Dermis microvascular lymphatic vessel endothelial cell (primary cell): ENCODE measurements at places on chromosomes 13 and 19.

GRCh38 chr13:21109168-21109567 is 47.8 kb upstream of the LATS2 start:
- no peak for DNase-seq

- DNase-seq: no peak
Observed at GRCh38 chr19:41427647-41428480, 690 bp upstream of the B3GNT8 start.

DNA sequence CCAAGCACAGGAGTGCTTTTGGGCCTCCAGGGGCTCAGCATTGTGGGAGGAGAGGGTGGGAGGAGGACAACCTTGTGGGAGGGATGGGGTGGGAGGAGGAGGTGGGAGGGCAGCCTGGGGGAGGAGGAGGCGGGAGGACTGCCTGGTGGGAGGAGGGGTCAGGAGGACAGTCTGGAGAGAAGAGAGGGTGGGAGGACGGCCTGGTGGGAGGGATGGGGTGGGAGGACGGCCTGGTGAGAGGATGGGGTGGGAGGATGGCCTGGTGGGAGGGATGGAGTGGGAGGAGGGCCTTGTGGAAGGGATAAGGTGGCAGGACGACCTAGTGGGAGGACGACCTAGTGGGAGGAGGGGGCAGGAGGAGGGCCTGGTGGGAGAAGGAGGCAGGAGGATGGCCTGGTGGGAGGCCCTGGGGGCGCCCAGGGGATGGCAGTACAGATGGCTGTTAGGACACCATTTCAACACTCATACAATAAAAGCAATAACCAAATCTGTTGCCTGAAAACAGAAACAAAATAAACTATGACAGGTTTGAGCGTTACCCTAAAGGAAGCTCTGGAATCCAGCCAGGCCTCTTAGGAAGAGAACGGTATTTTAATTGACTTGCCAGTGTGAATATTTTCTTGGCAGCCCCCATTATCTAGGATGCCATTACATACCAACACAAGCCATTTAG is 63.7 kb downstream of the CRYL1 start:
- DNase-seq: peak; percentile 72

- DNase-seq: no peak
Observed at GRCh38 chr13:94646904-94647303, 45.2 kb downstream of the GPR180 start.

GRCh38 chr19:13299838-13300237 is 149.6 kb downstream of the IER2 start:
- DNase-seq: no peak

DNA sequence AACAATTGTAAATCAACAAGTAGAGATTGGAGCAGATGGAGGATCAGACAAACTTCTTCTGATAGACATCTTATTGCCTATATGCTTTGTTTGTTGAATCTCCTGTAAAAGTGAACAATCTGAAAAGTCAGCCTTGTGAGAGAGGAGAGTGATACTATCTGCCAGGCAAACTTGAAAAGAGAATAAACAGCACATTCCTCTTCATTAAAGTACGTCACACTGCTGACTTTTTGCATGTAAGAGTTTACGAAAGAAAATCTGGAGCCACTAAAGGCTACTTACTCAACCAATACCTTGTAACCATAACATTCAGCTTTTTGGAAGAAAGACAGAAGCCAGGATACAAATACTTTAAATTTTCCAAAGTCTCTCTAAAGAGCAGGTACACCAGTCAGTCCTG is 42.5 kb downstream of the EDNRB start:
- DNase-seq: no peak

- no peak for DNase-seq
Observed at GRCh38 chr13:80386002-80386401, 45.1 kb upstream of the SPRY2 start.

- peak; percentile 96 for DNase-seq
Observed at GRCh38 chr19:1102407-1103131, 1.2 kb upstream of the GPX4 start.

GRCh38 chr13:105961438-105961837 is 574.0 kb downstream of the EFNB2 start:
- DNase-seq: peak; percentile 6

GRCh38 chr19:48511800-48512503 is at the start of gene LMTK3:
LMTK3 (minus strand) TSS chr19:48511835; CDS start chr19:48511576, 259 bp downstream.
- DNase-seq: no peak

DNA sequence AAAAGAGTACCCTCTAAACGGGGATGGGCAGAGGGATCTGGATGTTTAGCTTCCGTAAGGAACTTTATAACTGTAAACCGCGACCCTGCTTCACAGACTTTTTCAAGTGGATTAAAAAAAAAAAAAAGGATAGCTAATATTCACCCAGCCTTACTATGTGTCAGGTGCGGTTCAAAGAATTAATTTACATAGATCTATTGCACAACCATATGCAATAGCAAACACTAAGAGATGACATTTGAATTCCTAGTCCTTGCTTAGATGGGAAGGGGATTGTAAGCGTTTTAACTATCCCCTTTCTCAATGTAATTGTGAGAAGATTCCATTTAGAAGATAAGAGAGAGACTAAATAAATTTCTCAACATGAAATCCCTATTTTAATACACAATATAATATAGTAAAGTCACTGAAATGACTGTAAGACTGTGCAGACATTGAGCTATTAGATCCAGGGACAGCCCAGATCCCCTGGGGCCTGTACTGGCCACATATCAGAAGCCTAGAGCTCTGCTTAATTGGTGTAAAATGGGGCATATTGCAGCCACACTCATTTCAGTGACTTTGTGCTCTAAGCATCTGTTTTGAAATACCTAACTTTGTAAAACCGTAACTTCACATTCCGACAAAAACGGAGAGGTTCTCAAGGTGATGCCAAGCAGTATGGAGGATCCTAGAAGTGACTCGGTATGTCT is 13.6 kb downstream of the LATS2 start:
- no peak for DNase-seq

DNA sequence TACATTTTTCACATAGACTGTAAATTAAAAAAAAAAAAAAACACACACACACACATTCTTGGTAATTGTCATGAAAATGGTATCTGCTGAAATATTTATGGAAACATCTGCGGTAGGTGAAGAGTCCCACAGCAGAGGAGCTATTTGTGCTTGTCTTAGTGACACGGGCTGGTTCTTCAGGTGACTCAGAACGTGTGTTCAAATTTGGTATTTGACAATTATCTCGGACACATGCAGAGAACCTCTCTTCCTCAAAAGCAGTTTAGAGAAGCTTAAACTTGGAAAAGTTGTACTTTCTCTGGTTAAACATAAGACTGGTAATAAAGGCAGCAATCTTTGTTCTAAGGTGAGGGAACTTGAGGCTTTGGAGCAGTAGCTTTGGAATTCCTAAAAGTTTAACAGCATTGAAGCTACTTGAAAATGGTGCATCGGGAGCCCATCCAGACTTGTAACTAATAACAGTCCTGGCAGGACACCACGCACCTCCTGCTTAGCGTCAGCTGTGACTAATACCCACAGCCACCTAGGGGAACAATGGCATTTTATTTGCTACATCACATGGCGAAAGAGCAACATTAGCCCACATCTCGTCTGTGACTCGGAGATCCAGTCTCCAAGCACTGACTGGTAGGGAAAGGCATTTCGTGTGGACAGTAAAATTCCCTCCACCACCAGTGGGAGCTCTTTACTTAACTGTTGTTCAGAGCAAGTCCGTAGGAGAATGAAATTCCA is 1505.1 kb upstream of the SLC10A2 start:
- peak; percentile 68 for DNase-seq

DNA sequence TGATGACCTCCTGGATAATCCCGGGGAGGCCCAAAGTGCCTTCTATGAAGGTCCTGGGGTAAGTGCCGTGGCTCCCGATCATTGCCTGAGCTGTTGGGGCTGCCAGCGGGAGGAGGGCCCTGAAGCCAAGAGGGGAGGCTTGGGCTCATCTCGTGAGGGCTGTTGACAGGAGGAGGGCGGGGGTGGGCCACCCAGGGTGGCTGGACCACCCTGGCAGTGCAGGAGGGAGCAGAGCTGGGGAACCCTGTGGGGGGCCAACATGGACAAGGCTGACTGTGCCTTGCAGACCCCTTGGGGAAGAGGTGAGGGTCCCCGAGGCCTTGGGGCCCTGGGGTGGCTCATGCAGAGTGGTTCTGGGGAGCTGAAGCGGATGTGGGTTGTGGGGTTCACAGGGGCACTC is 37.4 kb upstream of the EHD2 start:
- no peak for DNase-seq

GRCh38 chr13:109100705-109101304 is 471.4 kb downstream of the MYO16 start:
- DNase-seq: no peak

GRCh38 chr19:15187026-15188007 is 13.5 kb downstream of the NOTCH3 start:
- DNase-seq: no peak

DNA sequence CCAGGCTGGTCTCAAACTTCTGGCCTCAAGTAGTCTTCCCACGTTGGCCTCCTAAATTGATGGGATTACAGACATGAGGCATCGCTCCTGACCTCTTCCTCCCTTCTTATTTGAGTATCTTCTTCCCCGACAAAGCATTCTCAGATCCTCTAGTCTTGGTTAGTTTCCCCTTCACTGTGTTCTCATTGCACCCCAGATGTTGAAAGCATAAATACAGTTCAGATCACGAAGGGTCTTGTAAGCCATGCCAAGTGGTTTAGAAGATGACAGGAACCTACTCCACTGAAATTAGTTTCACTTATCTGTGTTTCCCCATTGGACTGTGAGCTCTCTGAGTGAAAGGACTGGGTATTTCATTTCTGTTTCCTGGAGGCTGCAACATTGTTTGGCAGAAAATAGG is 100.7 kb downstream of the DGKH start:
- no peak for DNase-seq

DNA sequence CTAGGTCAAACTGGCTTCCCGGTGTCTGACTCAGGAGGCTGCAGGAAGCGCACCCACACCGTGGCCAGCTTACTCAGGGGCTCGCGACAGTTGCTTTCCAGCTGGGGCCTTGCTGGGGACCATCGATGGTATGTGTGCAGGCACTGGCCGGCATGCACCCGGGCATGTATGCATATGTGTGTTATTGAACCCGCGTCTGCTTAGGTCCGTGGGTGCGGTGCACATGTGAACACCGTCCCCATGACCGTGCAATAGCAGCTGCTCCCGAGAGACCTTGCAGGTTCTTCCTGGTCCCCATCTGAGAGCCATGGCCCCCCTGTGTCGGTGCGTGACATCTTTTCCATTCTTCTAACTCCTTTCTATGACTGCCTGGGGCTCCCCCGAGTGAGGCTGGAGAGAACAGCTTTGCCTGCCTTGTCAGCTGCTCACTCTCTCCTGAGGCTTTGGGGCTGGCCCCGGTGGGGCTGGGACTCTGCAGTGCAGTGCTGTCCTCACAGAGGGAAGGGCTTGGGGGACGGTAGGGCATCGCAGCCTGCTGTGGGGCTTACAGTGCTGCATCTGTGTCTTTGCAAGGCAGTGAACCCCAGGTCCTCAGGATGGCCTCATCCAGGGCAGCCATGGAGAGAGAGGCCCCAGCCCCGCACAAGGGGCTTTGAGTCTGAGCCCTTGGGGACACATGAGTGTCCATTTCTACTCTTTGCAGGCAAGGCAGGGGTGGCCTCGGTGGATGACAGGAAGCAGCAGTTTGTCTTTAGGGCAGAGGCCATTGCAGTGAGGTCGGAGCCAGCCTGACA is 65.1 kb downstream of the CHST8 start:
- no peak for DNase-seq

DNA sequence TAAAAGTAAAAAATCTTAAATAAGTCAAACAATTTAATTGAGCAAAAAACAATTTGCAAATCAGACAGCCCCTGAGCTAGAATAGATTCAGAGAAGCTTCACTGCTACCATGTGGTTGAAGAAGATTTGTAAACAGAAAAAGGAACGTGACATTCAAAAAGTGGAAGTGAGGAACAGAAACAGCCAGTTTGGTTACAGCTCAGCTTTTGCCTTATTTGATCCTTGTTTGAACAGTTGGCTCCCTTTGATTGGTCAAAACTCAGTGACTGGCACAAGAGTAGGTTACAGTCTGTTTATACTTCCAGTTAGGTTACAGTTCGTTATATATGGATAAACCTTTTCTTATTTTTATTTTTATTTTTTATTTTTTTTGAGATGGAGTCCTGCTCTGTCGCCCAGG is 5.8 kb downstream of the ZNF221 start:
- DNase-seq: no peak

DNA sequence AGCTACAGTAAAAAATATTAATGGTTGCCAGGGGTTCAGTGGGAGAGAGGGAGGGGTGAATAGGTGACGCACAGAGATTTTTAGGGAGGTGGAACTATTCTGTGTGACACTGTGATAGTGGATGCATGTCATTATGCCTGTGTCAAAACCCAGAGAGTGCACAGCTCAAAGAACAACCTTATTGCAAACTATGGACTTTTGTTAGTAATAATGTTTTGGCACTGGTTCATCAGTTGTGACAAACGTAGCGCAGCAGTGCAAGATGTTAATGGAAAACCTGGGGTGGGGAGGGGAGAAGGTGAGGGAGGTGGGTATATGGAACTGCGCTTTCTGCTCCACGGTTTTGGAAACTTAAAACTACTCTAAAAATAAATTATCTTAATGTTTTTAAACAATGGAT is 134.6 kb upstream of the RFC3 start:
- DNase-seq: no peak

- no peak for DNase-seq
Observed at GRCh38 chr19:41376241-41376997, at the start of gene TMEM91. TMEM91 (plus strand) TSS chr19:41376533; CDS start chr19:41378310, 1,777 bp downstream.

DNA sequence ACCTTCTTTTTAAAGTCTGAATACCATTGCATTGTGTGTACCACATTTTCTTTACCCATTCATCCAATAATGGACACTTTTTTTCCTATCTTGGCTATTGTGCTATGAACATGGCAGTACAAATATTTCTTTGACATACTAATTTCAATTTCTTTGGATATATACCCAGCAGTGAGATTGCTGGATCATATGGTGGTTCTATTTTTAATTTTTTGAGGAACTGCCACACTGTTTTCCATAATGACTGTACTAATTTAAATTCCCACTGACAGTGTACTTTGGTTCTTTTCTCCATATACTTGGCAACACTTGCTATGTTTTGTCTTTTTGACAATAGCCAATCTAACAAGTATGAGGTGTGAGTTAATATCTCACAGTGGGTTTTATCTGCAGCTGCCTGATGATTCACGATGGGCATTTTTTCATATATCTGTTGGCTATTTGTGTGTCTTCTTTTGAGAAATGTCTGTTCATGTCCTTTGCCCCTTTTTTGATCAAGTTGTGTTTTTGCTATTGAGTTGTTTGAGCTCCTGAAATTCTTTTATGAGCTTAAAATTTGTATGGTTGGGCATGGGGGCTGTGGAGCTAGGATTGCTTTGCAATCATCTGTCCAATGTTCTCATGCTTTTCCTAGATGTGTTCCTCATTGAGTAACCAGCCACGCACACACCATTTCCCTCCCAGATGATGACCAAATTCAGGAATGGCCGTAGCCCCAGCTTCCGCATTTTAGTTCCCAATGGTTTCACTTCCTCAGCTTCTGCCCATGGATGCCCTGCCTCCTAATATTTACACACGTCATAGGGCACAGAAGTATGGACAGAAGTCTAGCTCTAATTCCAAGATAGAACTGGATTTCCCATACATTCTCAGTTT is 380.0 kb upstream of the SGCG start:
- DNase-seq: no peak
